Activated T-cell treated with anti-CD3 and anti-CD28 coated beads for 48 hours (primary cell): ENCODE measurements at places on chromosomes 2 and 18.

DNA sequence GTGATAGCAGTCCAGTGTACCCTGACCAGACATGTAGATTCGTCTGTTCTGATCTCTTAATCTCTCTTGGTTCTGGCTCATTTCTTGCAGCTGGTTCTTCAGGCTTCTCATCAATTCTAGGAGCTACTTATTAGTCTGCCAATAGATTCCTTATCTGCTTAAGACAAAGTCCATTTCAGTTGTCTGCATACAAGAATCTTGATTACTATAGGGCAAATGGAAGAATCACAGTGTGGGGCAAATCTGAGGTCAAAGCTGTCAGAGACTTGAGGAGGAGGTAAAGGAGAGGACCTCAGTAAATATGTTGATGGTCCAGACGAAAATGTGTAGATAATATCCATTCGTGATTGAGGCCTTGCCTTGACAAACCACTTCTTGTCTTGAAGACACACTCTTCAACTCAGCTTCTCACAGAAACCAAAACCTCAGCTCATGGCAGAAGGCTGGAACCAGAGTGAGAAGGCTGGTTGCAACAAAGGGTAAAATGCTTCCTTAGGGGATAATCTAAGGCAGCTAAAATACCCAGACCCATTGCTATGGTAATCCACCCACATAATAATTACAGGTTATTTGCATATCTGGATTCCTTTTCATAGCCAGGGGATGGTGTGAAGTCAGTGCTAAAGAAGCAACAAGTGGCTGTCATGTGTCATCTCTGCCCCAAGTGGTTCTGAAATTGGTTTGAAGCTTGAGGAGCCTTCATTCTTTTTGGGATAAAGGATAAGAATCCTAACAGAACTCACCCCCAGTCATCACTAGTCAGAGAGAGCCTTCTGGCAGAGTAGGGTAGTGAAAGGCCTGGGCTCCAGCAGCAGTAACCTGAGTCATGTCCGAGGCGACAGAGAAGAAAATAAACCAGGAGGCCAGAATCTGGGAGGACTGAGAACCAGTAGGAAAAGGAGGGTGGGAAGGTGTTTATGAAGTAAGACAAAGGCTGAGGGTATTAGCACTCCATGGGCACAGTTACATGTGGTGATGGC, 29.2 kb upstream of the PELI1 start:
- no peak for DNase-seq

GRCh38 chr2:175518206-175518605, 336.7 kb upstream of the ATP5MC3 start:
- no peak for DNase-seq

GRCh38 chr2:223052548-223053483, 826 bp downstream of the KCNE4 start:
- DNase-seq: no peak

GRCh38 chr2:45707006-45707405, 55.5 kb downstream of the PRKCE start:
- DNase-seq: no peak

DNA sequence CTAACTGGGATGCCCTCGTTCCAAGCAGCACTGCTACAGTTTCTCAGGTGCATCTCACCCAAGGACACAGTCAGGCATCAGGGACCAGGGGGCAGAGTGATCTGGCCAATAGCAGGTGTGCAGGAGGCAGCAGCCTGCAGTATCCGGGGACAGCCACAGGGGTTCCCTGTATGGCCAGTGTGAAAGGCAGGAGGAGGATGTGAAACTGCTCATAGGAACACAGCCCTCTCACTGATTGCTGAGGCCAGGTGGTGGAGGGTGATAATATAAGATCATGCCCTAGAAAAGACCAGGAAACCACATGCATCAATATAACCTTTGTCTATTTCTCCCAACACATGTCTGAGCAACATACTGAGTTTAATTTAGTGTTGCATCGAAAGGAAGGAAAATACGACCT, 112.7 kb upstream of the TACR1 start:
- no peak for DNase-seq

DNA sequence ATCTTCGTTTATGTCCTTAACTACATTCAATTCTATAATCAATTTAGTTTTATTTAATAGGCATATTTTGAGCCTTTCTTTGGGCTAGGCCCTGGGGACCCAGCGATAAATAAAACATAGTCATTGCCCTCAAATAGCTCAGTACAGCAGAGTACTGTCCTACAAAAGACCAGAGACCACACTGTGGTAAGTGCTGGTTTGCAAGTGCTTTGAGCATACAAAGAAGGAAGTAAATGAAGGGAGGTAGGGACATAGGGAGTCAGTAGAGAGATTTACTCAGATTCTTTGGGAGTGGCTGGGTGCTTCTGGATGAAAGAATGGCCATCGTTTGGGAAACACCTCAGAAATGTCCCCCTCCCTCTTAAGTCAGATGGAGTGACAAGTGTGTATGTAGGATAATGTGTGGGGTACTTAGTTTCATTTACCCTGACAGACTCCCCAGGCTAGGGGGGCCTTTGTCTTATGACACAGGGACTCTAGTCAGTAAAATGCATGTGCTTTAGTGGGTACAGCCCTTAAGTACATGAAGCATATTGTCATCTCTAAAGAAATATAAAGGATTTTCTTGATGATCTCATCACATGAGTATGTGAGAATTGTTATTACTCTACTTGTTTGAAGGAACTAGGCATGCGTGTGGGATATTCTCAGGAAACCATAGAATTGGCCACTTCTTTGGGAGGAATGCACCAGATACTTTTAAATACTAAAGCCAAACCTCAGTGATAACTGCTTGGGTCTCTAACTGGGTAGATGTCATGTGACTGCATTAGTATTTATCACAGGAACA, 35.1 kb downstream of the MAPRE2 start:
- no peak for DNase-seq

GRCh38 chr18:58998401-58999203, 133.9 kb downstream of the ZNF532 start:
- DNase-seq: no peak

DNA sequence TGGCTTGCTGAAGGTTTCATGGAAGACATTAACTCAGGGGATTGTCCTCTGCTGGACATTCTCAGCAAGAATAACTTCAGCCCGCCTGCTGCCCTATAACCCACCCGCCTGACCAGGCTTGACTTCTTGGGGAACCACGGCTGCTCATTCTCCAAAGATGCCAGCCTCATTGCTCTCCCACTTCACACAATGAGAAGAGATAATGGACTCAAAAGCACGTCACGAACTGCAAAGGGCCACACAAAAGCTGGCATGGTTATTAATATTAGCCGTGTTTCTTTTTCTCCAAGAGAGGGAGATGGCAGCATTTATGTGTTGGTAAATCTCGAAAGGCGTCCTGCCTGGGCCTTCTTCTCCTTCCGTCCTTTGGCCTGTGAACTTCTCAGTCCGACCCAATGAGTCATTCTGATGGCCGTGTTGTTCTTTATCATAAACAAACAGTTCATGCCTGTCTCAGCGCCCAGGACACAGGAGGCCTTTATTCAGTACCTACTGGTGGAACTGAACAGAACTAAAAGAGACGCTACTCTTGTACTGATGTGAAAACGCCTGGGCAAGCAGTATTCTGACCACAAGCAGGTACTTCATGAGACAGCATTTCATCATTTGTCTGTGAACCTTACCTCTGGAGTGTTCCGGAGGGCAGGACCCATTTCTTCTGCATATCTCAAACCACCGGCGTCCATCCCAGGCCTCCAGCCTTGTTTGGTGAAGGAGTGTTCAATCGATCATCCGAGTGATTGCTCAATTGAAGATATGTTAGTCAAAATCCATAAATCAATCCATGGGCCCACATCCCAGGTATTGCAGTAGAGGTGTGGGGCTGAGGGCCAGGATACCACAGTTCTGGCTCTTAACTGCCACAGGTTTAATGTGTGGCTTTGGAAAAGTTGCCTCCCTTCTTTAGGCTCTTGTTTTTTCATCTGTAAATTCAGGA, 25.1 kb upstream of the KLHL29 start:
- DNase-seq: no peak

DNA sequence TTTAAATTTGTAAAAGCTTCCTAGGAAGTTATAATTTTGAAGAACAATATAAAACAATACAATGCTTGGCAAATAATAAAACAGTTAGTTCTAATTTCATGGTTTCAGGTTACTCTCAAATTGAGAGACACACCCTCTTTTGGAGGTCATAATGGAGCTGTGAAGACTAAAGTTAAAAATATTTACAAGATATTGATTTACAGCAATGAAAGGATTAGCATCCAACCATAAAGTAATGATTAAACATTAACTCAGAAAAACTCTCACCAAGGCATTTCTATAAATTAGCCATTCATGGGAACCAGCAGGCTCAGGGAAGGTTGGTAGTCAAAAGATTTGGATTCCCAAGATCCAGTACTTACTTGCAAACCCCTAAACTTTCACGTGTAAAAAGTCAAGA, 6.4 kb downstream of the DPP4 start:
- no peak for DNase-seq

DNA sequence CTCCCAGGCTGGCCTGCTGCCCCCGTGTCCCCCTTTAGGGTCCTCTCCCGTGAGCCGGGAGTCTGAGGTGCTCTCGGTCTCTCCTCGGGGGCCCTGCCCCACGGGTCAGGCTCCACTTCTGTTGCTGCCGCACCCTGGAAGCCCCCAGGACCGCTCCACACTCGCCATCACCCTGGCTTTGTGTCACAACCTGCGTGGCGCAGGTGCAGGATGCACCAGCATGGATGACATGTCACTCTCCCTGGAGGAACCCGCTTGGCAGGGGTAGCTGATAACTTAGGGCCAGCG, 10.8 kb upstream of the ARHGEF4 start:
- DNase-seq: no peak

DNA sequence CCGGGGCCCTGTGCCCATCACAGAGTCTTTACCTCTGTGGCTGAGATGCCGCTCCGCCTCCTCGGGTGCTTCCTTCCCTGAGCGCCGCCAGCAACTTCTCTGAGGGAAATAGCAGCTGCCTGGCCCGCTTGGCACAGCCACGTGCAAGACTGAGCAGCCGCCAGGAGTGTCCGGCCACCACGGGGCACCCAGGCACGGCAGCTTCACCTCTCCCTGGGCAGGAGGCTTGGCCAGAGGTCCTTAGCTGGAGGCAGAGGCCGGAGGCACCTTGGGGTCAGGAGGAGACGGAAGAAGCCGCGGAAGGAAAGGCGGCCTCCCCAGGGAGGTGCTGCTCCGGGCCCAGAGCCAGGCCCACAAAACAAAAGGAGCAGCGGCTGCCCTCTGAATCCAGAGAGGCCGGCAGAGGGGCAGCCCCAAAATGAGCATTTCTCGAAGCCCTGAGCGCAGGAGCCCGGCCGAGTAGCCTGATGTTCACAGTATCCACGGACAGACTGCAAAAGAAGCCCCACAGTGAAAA, 6.0 kb upstream of the LIMS2 start:
- DNase-seq: no peak

DNA sequence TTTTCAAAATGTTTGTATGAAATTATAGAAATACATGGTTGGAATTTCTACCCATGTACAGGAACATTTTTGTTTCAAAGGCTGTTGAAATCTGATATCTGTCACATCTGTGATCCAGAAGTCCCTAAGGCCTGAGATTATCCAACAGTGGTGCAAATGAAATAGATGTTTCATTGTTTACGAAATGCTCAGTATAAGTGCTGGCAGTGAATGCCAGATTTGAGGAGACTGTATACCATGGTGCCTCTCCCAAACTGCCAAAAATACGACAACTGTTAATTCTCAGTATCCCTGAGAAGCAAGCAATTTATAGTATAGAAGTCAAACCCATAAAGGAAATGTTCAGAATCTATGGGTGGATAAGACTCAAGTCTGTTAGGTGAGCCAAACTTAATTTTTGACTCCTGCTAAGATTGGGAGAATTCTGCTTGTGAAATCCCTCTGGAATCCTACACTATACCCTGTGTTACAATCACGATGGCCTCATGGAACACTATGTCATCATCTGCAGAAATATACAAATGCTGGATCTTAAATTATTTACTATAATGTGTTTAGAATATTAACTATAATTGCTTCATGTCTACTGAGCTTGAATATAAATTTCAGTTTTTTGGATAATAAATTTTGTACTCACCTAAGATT, 71.2 kb upstream of the DOCK10 start:
- no peak for DNase-seq

DNA sequence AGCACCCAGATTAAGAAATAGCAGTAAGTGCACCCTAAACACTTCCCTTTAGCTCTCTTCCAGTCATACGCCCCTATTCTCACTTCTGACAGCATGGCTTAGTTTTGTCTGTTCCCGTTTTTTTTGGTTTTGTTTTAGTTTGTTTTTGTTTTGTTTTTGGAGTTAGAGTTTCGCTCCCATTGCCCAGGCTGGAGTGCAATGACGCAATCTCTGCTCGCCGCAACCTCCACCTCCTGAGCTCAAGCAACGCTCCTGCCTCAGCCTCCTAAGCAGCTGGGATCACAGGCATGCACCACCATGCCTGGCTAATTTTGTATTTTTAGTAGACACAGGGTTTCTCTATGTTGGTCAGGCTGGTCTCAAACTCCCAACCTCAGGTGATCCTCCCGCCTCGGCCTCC, 2067.7 kb downstream of the SUCLG1 start:
- DNase-seq: no peak

DNA sequence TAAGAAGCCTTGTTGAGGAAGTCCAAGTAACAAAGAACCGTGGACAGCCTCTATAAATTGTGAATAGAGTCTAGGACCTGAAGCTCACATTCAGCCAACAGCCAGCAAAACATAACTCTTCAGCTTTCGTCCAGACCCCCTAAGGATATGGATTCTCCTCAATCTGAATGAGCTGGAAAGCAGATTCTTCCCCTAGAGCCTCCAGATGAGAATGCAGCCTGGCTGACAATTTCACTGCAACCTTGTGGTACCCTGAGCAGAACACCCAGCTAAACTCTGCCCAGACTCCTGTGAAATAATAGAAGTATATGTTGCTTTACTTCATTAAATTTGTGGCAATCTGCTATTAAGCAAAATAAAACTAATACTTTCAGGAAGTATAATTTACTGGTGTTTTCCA, 483.5 kb upstream of the SLC8A1 start:
- DNase-seq: no peak

GRCh38 chr18:29071869-29072268, 894.9 kb upstream of the CDH2 start:
- DNase-seq: no peak
